ENCODE measurements at places on chromosomes 1 and 21. TPM values are rescaled to one million over a fixed set of nuclear protein-coding genes. Genes with fewer than 3 reads are reported as not detected.

HHIPL2 gene
- total RNA-seq = 0.13 TPM

- DNase-seq = no peak
- H3K36me3 ChIP-seq = no peaks in the 10 kb centered on the region
- no peaks in the 10 kb centered on the region for H3K4me1 ChIP-seq
- H3K27me3 ChIP-seq = no peaks in the 10 kb centered on the region
- no peak overlapping the region for H3K4me3 ChIP-seq
- no peak overlapping the region for H3K27ac ChIP-seq
These were observed 333.6 kb upstream of the CAMK1G start for GRCh38 chr1:209249785-209250440.

DNA sequence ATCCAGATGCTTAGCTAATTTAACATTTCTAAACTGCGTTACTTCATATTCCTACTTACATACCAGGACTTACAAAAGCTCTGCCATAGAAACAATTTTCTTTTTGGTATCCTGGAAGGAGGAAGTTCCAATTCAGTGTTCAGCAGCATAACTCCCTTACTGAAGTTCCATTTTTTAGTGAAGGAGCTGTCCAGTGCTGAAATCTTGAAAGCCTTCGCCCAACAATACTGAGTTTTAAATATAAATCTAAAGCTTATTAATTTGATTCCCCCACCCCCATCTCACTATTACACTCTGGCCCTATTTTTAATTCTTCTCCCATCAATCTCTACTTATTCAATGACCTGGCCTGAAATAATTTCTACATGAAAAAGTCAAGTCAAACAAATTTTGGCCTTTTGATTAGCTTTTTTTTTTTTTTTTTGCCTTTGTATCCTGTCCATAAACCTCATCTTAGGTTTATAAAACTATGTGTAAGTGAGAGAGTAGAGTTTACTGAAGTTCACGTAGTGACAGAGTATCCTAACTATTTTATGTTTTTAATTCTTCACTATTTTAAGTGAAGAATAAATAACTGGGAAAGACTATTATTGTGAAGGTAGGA, 323.0 kb upstream of the PLD5 start:
- H3K27ac ChIP-seq = no peak overlapping the region
- H3K4me1 ChIP-seq = no peaks in the 10 kb centered on the region
- no peak overlapping the region for H3K4me3 ChIP-seq
- DNase-seq = no peak
- H3K27me3 ChIP-seq = no peaks in the 10 kb centered on the region

- no peak overlapping the region for H3K27ac ChIP-seq
- no peaks in the 10 kb centered on the region for H3K27me3 ChIP-seq
- peaks cover 5% of the 10 kb centered on the region for H3K4me1 ChIP-seq
- H3K4me3 ChIP-seq = no peak overlapping the region
- no peaks in the 10 kb centered on the region for H3K36me3 ChIP-seq
- no peak for DNase-seq
These were observed 19.9 kb downstream of the COA6 start for GRCh38 chr1:234393190-234393589.

DNA sequence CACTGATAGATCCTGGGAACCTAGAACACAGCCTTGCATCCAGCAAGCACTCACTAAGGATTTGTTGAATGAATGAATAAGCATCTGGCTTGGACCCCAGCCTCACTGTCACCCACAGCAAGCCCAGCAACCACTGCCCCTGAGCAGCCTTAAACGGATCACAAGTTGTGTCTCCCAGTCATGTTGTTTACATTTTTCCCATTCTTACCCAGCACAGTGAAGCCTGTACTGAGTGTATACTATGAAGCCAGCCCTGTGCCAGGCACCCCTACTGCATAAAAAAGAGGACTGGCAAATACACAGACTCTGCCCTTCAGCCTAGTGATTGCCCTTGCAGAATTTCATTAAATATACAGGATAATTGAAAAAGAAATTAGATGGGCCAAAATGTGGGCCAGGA, 30.2 kb downstream of the RRAGC start:
- no peak for DNase-seq
- no peaks in the 10 kb centered on the region for H3K4me1 ChIP-seq
- no peak overlapping the region for H3K4me3 ChIP-seq
- peaks cover 4% of the 10 kb centered on the region for H3K27me3 ChIP-seq
